NCI-H748 treated with DMSO at 0.1 percent for 48 hours (cell line): ENCODE measurements at places on chromosomes 7 and 10.

GRCh38 chr7:117158941-117159697 lies 163.7 kb downstream of the WNT2 start:
- no peak for DNase-seq

- no peak for DNase-seq
Observed at GRCh38 chr7:4225361-4225771, 456.7 kb upstream of the FOXK1 start.

DNA sequence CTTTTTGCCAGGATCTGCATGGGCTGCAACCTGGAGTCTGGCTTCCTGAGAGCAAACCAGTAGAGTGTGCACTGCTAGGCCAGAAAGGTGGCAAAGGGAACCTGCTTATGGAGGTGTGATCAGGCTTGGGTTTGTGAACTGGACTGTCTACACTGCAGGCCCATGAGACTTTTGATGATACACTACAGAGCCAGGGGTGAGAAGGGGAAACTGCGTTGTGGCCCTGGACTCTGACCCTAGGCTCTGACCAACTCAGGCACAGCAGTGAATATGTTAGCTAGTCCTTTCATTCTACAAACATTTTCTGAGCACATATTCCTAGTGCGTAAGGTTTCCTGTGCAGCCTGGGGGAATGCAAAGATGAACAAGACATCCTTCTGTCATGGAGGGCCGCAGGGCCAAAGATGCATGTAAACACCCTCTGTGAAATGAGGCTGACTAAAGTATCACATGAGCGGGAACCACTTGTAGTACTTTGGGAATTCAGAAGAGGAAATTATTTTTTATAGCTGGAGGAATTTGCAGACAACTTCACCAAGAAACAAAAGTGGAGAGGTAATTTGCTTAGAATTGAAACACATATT lies 63.8 kb upstream of the HPS1 start:
- no peak for DNase-seq

- DNase-seq, result no peak
Observed at GRCh38 chr10:52020702-52021101, 293.4 kb upstream of the DKK1 start.

- DNase-seq, result no peak
Observed at GRCh38 chr7:30080818-30081217, 52.6 kb downstream of the PLEKHA8 start.

DNA sequence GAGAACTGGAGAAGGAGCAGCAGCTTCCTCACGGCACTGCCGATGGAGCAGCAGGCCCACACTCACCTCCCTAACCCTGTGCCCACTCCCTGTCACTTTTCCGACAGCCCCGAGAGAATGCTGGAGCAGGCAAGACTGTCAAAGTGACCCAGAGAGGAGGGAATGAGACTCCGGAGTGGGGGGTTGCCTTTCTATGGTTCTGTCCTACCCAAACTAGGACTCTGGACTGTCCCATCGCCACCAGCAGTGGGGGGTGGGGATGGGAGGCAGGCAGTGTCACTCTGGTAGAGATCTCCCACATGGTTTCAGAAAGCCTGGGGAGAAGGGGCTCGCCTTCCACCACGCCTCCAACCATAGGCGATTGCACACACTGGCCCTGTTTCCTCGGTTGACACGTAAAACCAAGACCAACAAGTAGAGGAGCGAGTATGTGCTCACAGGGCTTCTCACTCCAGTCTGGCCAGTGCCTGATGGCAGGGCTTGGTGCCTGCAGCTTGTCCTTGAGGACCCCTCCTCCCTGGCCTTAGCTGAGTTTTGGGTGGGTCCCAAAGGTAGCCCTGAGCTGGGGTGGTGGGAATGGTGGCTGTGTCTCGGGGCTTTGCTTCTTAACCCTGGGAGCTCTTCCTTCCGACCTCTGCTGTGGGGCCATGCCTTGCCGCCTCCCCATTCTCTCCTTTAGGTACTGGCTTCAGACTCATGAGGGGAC lies 148.5 kb downstream of the PTPN20 start:
- DNase-seq, result no peak

DNA sequence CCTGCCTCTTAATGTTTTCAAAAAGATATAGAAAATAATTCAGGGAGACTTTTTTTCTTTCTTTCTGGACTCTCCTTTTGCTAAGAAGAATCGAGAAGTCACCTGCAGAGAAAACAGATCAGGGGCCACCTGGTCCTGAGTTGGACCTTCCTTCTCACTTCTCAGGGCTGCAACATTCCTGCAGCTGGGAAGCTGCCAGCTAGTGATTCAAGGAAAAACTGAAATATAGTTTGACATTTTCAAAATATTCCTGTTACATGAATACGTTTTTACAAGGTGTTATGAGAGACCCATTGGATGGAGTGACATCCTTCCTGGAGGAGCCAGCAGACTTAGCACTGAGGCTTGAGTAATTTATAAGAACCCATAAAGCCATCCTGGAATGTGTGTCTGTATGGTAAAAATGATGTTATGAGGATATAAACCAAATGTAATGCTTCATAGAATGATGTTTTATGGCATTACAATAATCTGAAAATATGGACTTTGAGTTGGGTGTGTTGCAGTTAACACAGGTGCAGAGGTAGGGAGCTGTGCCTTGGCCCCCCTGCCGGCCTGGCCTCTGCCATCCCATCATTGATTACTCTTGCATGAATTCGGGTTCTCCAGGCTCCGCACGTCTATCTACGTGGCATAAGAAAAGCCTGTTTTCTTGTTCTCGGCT lies 149.7 kb downstream of the PAXIP1 start:
- DNase-seq, result no peak

DNA sequence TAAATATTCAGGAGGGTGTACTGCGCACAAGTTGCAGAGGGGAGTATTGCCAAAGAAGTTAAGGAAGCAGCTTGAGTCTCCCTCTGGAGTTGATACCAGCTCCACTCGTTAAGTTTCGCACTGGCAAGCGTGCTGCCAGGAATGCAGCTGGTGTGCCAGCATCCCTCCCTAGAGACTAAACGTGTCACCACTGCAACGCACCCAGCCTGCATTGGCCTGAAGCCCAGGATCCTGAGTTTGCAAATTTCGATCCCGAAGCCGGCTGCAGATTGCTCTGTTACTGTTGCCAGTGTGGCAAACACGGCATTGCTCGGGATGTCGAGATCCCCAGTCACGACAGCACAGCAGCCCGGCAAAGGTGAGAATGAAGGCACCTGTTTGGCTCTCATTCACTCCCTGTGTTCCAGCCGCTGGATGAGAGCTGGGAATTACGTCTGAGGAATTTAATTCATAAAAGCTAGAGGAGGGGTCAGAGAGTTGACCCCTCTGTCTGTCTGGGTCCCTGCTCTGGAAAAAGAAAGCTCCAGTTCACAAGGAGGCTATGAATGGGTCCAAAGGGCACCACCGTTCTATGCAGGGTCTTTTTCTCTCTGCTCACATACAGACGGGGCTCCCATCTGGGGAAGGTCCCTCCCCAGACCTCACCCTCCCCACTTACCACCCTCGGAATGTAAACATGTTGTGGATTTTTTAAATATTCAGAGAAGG lies 61.0 kb downstream of the NRP1 start:
- DNase-seq, result no peak

GRCh38 chr10:30705101-30705624 lies 75.6 kb upstream of the LYZL2 start:
- DNase-seq, result no peak

GRCh38 chr7:147569116-147569913 lies 1021.3 kb upstream of the C7orf33 start:
- no peak for DNase-seq

- DNase-seq, result no peak
Observed at GRCh38 chr10:29185050-29185449, 103.8 kb upstream of the LYZL1 start.

GRCh38 chr10:21509341-21510240 lies 15.9 kb downstream of the SKIDA1 start:
- no peak for DNase-seq

DNA sequence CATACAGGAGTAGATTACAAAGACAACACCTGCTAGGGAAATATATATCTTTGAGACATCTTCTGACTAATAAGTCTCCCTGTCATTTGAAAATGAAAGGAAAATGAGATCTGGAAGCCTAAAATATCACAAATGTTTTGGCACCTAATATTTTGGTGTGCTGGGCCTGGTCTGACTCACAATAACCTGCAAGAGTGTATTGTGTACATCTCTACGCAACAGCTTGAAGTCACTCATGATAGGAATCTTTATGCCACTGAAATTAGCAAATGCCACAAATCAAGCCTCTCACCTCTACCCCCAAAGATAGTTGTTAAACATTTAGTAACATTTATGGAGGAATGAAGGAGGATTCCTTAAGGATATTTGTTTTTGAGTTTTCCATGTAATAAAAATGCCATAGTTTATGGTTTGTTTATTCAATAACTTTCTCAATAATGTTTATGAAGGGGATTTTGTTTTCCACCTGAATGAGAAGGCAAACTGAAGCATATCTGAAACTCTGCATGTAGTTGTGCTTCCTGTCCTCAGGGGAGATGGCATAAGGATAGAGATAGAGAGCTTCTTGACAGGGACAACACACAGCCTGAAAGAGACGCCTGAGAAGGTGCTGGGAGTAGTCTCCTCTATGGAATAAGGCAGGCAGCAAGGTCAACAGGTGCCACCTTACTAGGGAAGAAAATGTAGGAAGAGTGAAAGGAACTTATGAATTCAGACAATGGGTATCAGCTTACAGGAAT lies 197.4 kb downstream of the AHR start:
- DNase-seq, result no peak

GRCh38 chr7:3446786-3447185 lies 145.7 kb downstream of the SDK1 start:
- no peak for DNase-seq

- DNase-seq, result no peak
Observed at GRCh38 chr10:5631936-5632335, 34.5 kb downstream of the ASB13 start.

GRCh38 chr7:16421333-16422102 lies at the start of gene CRPPA:
TSS of gene CRPPA (minus strand) at chr7:16421538. CDS start at chr7:16421322, 216 bp downstream.
- DNase-seq, result no peak
